ENCODE measurements at places on chromosomes 5 and 9.

DNA sequence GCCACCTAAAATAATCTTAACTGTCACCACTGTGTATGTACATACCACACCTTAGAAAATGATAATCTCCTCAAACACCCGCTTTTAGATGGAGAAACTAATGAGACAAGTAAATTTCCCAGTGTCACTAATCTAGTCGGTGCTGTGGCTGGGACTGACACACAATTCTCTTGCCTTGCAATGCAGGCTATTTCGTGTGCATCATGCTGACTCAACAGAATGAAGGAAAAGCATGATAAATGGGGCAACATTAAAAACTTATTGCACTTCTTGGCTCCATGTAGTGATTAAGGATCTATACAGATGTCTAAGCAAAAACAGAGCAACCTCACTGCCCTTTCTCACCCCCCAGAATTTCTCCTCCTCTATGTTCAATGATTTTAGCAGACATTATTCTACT, 677.9 kb downstream of the DTWD2 start:
- DNase-seq: peak; percentile 2

DNA sequence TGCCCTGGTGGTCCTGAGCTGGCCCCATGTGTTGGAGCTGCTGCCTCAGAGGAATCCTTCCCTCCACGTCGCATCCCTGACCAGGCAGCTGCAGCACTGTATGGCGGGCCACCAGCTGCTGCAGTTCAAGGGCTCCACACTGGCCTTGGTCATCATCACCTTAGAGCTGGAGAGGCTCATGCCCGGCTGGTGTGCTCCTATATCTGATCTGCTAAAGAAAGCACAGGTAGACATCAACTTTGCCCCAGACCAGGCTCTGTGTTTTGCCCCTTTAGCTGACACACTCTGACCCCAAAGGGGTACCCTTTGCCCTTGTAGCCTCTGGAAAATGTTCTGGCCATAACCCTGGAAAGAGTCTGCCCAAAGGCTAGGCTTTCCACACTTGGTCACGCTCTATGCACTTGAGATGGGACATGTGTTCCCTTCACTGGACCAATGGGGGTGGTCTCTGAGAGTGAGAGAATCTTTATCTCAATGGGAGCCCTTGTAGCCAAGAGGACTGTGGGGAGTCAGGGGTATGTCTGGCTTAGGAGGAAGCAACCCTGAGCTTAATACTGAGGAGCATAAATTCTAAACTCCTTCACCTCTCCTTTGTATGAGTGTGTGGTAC, 4.8 kb downstream of the CCNI2 start:
- DNase-seq: no peak

- no peak for DNase-seq
Observed at GRCh38 chr9:131523451-131524435, 7.3 kb downstream of the UCK1 start.

DNA sequence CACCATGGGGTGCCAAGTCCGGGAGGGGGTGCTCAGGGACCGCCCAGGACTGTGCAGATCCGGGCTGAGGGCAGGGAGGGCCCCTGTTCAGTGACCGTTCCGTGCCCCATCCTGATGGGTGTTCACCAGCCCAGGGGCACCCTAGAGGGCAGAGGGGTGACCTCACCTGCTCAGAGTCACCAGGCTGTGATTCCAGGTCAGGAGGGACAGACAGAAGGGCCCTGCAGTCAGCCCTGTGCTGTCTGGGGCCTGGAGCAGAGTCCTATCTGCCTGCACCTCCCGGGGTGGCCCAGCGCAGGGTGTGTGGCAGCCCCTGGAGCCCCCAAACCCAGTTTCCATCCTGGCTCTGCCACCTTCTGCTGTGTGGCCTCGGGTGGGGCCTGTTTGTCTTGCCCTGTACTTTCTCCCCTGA, 241.9 kb downstream of the PBX3 start:
- no peak for DNase-seq

- DNase-seq: peak; percentile 17
Observed at GRCh38 chr5:9596171-9596780, 33.9 kb downstream of the TAS2R1 start.

DNA sequence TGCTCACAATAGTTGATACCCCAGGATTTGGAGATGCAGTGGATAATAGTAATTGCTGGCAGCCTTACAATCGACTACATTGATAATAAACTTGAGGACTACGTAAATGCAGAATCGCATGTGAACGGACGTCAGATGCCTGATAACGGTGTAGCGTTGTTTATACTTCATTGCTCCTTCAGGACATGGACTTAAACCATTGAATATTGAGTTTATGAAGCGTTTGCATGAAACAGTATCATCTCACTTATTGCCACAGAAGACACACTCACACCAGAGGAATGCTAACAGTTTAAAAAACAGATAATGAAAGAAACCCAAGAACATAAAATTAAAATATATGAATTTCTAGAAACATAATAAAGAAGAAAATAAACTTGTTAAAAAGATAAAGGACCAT, 101.6 kb downstream of the GABBR2 start:
- no peak for DNase-seq

DNA sequence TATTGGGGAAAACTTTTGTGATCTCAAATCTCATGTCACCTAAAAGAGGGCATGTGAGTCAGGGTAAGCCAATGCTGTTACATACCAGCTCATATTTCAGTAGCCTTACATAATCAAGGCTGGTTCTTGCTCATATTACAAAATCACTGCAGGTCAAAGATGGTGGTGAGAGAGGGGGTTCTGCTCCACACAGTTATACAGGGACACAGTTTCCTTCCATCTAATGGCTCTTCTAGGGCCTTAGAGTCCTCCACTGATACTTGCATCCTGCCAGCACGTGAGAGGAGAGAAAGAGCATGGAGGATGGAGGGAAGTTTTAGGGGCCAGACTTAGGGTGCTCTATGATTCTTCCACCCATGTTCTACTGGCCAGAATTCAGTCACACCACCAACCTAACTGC, 130.0 kb downstream of the LIFR start:
- DNase-seq: peak; percentile 65

DNA sequence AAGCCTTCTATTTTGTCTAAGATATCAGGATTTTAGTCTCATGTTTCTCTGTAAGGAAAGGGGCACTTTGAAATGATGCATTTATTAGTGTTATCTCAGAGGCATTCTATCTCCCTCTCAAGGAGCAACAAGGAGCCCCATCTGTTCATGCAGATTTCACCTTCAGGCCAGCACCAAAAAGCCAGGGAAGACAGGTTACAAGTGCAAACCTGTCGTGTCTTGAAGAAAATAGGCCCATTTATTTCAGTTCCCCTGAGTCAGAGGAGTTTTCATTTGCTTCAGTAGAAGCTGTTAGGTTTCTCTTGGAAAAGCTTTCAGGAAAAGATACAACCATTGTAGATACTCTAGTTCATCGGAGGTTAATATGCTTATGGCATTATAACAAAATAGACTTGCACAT, 97.2 kb downstream of the SPOCK1 start:
- DNase-seq: no peak

- DNase-seq: peak; percentile 10
Observed at GRCh38 chr5:179595916-179596315, 27.6 kb downstream of the HNRNPH1 start.

DNA sequence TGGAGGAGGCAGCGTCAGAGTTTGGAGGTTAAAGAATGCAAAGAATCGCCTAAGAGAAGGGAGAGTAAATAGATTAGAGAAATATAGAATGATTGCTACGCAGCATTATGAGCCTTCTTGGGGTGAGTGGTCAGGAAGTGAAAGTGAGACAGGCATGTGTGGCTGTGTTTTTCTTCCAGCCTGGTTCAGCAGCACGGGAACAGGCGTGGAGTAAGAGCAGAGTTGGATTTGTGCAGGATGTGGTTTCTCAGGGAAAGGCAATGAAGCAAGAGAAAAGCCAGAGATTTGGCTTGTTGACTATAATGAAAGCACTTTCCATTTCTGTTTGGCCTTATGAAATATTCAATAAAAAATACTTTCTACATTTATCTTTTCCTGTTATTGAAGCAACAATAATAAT, 34.3 kb upstream of the FRMD3 start:
- peak; percentile 57 for DNase-seq

Data from fibroblast of skin of right biceps (primary cell).